ENCODE measurements at places on chromosomes 1 and 21. TPM values are rescaled to one million over a fixed set of nuclear protein-coding genes. Genes with fewer than 3 reads are reported as not detected.
A peak's percentile ranks its signal among the peaks of the same experiment; 100 is the strongest.

ATP5PF gene
- 117 TPM for total RNA-seq

GRCh38 chr1:54046671-54047383 is 6.2 kb downstream of the TMEM59 start:
- no peak overlapping the region for H3K27ac ChIP-seq
- H3K27me3 ChIP-seq: no peaks in the 10 kb centered on the region
- peaks cover 11% of the 10 kb centered on the region for H3K4me1 ChIP-seq
- H3K4me3 ChIP-seq: no peak overlapping the region

S100B gene
- not detected for total RNA-seq

GRCh38 chr21:45306832-45307571 is 19.3 kb upstream of the POFUT2 start:
- no peaks in the 10 kb centered on the region for H3K27me3 ChIP-seq
- peak overlapping the region; percentile 44 for H3K4me3 ChIP-seq
- peaks cover 50% of the 10 kb centered on the region for H3K4me1 ChIP-seq
- H3K27ac ChIP-seq: peak overlapping the region; percentile 82
- H3K36me3 ChIP-seq: no peaks in the 10 kb centered on the region
- no peak for DNase-seq

PRMT2 gene
- total RNA-seq: 111 TPM

- H3K4me3 ChIP-seq: peak within 1 kb of the TSS; percentile 76
- peaks cover 15% of the 10 kb centered on the region for H3K27me3 ChIP-seq
- peak within 1 kb of the TSS; percentile 19 for H3K27ac ChIP-seq
- H3K36me3 ChIP-seq: no peaks in the 10 kb centered on the region
- peaks cover 13% of the 10 kb centered on the region for H3K4me1 ChIP-seq
Observed at GRCh38 chr1:186828611-186829454, at the start of gene PLA2G4A. TSS of gene PLA2G4A (plus strand) at chr1:186828949. CDS start at chr1:186854355, 25,406 bp downstream.

LRRC39 gene
- 0.60 TPM for total RNA-seq

DNA sequence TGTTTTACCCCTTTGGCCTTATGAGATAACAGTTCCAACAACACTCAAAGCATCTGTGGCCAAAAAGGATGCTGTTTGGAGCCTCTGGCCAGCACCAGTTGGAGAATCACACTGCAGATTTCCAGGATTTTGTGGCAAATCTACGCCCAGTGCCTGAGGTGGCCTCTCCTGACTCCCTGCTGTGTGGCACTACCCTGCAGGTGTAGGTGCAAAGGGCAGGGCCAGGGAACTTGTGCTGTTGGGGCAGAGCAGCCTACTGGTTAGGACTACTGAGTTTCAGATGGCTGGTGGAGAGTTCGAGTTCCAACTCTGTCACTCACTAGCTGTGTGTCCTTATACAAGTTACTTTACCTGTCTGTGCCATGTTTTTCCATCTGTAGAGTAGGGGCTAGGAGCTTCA is 170.5 kb downstream of the PTPRU start:
- H3K36me3 ChIP-seq: no peaks in the 10 kb centered on the region
- no peak overlapping the region for H3K4me3 ChIP-seq
- H3K27me3 ChIP-seq: no peaks in the 10 kb centered on the region
- no peak for DNase-seq
- no peak overlapping the region for H3K27ac ChIP-seq

DNA sequence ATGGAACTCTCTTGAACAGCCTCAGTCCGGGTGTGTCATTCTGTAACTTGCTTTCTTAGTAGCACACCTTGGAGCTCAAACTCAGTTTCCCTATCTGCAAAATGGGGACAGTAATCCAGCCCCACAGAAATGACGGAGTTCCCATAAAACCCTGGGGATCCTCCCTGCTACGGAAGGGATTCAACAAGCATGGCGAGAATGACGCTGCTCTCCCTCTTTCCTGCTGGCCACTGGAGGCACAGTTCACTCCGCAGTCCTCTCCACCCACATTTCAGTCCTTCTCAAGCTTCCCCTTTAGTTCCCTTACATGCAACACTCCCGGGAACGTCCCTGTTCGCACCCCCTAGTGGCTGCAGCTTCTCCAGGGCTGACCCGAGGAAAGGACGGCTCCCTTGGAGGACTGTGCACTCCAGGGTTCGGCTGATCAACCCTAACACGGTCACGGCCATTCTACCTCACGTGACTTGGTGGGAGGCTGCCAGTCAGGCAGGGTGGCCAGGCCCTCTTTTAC is 20.6 kb downstream of the RUNX3 start:
- H3K27ac ChIP-seq: no peak overlapping the region
- no peak overlapping the region for H3K4me3 ChIP-seq
- no peaks in the 10 kb centered on the region for H3K36me3 ChIP-seq

DNA sequence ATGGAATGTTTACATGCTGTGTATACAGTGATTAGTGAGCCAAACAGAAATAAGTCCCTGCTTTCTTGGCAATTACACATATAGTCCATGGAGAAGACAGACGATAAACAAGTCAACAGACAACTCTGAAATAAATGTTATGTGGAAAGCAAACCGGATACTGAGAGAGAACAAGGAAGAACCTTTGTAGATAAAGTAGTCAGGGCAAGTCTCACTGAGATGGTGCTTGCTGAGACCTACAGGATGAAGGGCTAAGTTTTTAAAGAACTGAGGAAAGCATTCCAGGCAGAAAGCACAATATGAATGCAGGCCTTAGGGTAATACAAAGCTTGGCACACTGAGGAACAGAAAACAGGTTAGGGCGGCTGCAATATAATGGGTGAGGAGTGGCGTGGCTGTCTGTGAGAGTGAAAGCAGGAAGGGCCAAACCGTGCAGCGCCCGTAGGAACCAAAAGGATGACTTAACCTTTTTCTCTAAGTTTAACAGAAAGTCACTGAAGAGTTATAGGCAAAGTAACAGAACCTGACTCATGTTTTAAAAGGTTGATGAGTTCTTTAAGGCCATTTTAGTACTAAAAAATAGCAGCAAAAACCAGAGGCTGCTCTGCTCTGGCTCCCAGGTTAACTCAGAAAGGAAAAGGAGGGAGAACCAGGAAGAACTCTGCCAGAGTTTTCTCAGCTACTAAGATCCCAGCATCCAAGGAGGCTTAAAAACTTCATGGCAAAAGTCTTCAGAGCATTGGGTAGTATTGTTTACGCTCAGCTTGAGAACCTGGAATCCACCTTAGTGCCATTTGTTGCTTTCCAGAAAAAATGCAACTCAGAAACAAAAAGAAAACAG is 8.7 kb upstream of the TTF2 start:
- H3K27me3 ChIP-seq: no peaks in the 10 kb centered on the region
- DNase-seq: no peak
- no peaks in the 10 kb centered on the region for H3K36me3 ChIP-seq
- H3K4me3 ChIP-seq: no peak overlapping the region

GRCh38 chr1:185759061-185759460 is 24.9 kb downstream of the HMCN1 start:
- H3K27ac ChIP-seq: peak overlapping the region; percentile 12
- H3K27me3 ChIP-seq: no peaks in the 10 kb centered on the region
- no peak for DNase-seq
- peaks cover 18% of the 10 kb centered on the region for H3K4me1 ChIP-seq
- H3K36me3 ChIP-seq: peaks cover 12% of the 10 kb centered on the region

DNA sequence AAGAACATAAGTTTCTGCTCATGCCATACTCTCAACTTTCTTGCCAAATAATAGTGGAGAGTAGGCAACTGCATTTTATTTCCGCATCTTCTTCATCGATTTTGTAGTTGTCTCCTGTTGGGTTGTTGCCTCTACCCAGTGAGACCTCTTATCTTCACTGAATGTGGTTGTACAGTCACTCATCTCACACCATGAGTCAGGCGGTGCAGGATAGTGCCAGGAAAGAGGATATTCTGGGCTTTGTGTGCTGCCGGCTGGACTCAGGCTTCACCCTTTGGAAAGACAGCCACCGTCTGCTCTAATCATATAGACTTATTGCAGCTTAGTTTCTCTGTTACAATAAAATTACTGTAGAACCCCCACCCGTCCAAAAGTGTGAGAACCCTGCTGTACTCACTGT is 154.3 kb upstream of the USP24 start:
- no peak overlapping the region for H3K27ac ChIP-seq
- no peak overlapping the region for H3K4me3 ChIP-seq
- H3K4me1 ChIP-seq: no peaks in the 10 kb centered on the region
- DNase-seq: no peak

GRCh38 chr1:218395916-218396315 is 50.8 kb downstream of the TGFB2 start:
- no peak overlapping the region for H3K27ac ChIP-seq
- peaks cover 54% of the 10 kb centered on the region for H3K4me1 ChIP-seq
- no peak for DNase-seq
- H3K36me3 ChIP-seq: peaks cover 25% of the 10 kb centered on the region

GRCh38 chr1:208271236-208271635 is 27.1 kb upstream of the PLXNA2 start:
- DNase-seq: no peak
- peaks cover 84% of the 10 kb centered on the region for H3K27me3 ChIP-seq
- H3K36me3 ChIP-seq: no peaks in the 10 kb centered on the region
- no peaks in the 10 kb centered on the region for H3K4me1 ChIP-seq
- no peak overlapping the region for H3K4me3 ChIP-seq

GRCh38 chr1:230760360-230760827 is 13.2 kb downstream of the CAPN9 start:
- no peak overlapping the region for H3K4me3 ChIP-seq
- DNase-seq: no peak
- no peak overlapping the region for H3K27ac ChIP-seq
- H3K36me3 ChIP-seq: peaks cover 2% of the 10 kb centered on the region
- H3K4me1 ChIP-seq: no peaks in the 10 kb centered on the region

GRCh38 chr1:97803026-97803425 is 117.8 kb downstream of the DPYD start:
- no peak overlapping the region for H3K27ac ChIP-seq
- no peak overlapping the region for H3K4me3 ChIP-seq
- DNase-seq: no peak
- no peaks in the 10 kb centered on the region for H3K27me3 ChIP-seq
- peaks cover 4% of the 10 kb centered on the region for H3K36me3 ChIP-seq

DNA sequence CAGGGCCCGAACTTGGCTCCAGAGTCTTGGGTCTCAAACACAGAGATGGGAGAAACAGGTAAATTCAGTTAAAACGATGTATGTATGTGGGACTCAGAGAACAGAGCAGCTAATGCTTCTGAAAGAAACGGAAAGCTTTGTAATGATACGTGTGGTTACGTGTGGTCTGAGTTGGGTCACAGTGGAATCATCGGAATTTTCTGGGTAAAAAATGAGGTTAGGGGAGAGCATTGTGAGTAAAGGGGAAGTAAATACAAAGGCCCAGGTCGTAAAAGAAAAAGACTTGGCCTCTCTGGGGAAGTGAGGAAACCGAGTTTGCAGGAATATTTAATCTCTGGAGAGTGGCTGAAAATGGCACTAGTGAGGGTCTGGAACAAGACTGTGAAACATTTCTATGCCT is 8.3 kb downstream of the NHLH2 start:
- peaks cover 78% of the 10 kb centered on the region for H3K27me3 ChIP-seq
- peaks cover 12% of the 10 kb centered on the region for H3K4me1 ChIP-seq
- no peak overlapping the region for H3K27ac ChIP-seq
- H3K36me3 ChIP-seq: no peaks in the 10 kb centered on the region
- no peak overlapping the region for H3K4me3 ChIP-seq

LCE1A gene
- not detected for total RNA-seq

Measured in osteocyte (in vitro differentiated cells).